IMR-90 (cell line): ENCODE measurements at places on chromosomes 7 and 10. TPM values are rescaled to one million over a fixed set of nuclear protein-coding genes. Genes with fewer than 3 reads are reported as not detected.
A peak's percentile ranks its signal among the peaks of the same experiment; 100 is the strongest.

- no peak for DNase-seq
Measured at GRCh38 chr7:137951700-137952425, 50.0 kb downstream of the CREB3L2 start.

GRCh38 chr10:65622608-65623007 lies 1303.2 kb upstream of the LRRTM3 start:
- DNase-seq, result no peak

GRCh38 chr10:24531439-24531838 lies 192.2 kb downstream of the ARHGAP21 start:
- DNase-seq, result no peak

- no peak for DNase-seq
Measured at GRCh38 chr10:31942892-31943291, 14.3 kb upstream of the ARHGAP12 start.

PTPRE gene
- 0.54 and 0.56 TPM in 2 replicates for total RNA-seq

- DNase-seq, result no peak
Measured at GRCh38 chr10:17349717-17350116, 104.7 kb downstream of the ST8SIA6 start.

GRCh38 chr7:132782777-132783640 lies 206.7 kb upstream of the PLXNA4 start:
- DNase-seq, result peak; percentile 84

DNA sequence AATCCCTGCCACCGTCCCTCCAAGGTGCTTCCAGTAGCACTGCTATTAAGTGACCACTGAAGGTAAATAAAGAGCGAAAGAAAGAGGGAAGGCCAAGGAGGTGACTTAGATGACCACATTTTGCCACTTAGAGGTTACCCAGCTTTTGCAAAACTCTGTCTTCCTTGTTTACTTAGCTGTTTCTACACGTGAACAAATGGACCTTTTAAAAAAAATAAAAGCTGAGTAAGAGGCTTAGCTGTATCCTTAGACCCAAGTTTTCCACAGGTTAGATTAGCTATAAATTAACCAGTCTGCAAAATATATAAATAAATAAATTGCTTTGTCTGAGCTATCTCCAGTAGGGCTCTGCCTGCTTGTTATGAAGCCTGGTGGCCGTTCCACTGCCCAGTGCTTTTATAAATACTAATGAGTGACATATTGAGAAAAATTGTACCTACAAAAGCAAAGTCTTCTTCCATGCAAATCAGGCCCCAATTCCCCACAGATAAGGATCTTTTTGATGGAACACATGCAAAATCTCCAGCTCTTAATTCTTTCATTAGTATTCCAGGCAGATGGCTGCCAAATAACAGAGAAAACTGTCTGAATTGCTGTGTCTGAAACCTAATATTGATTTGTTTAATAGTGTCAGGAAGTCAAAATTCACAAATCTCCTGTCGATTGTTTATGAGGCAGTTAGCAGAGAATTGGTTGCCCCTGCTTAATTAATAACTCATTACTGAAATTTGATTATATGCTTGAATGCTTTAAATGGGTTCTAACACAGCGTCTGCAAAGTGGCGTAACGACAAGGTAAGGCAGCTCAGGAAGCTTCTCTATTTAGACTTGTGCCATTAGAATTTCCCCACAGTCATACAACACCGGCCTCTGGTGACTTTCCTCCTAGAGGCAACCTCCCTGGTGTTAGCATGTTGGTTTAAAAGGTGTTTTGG lies 176.7 kb downstream of the EMX2 start:
- DNase-seq, result no peak

EEF1AKMT2 gene
- total RNA-seq, result 9.7 and 22.8 TPM in 2 replicates

DNA sequence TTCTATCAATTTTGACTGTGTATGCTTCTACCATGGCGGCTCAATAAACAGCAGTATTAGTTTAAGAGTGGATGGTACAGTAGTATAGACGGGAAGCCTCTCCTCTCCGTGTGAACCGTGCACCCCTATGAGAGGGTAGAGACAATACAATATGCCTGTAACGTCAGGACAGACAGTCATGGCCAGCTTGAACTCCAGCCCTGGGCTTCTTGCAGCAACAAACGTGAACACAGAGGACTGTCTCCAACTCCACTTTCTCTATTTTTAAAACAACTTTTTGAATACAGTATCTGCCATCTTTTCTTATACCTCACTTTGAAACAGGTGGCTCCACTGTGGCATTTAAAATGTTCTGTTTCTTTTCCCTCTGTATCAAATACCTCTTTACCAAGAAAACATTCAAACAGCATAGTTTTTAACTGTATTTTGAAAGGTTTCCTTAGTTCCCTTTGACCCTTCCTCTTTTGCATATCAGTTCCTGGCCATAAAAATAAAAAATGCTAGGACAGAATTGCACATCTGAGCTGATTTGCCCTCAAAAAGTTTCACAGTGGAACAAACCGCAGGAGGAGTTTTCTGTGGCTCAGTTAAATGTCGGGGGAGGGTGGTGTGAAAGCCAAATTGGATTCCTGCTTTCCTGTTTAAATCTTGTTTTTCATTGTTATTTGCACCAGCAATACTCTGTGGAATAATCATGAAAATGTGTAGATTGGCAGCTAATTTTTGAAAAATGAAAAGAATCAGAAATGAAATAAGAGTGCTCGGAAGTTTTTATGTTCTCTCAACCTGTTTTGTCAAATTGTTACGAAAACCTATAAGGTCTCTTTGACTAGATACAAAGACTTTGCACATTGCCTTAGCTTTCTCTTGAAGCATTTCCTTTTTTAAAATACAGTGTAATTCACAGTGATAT lies 8.0 kb downstream of the IKZF1 start:
- no peak for DNase-seq

- peak; percentile 76 for DNase-seq
Measured at GRCh38 chr7:47536661-47537611, 45.0 kb downstream of the TNS3 start.
